ENCODE measurements at places on chromosomes 2 and 18.

- DNase-seq: no peak
Observed at GRCh38 chr2:108634011-108634410, 85.3 kb upstream of the RANBP2 start.

GRCh38 chr2:143901185-143901842, 618.6 kb downstream of the ZEB2 start:
- no peak for DNase-seq

DNA sequence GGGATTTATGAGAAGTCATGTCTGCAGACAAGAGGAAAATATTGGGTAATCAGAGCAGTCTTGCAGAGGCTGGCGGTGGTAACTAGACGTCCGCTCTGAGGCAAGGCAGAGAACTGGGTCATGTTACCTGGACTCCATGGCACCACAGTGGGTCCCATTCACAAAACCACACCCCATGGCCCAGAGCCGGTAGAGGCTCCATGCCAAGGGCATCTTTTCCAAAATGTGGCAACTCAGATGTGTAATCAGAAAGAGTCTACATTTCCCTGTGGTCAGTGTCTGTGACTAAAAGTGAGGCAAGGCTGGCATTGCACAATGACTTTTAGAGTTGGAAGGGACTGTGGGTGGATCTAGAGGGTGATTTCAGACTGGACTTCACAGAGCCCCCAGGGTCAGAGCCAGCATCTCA, 113.1 kb downstream of the MREG start:
- no peak for DNase-seq

GRCh38 chr2:196217116-196217515, 45.7 kb upstream of the STK17B start:
- no peak for DNase-seq

DNA sequence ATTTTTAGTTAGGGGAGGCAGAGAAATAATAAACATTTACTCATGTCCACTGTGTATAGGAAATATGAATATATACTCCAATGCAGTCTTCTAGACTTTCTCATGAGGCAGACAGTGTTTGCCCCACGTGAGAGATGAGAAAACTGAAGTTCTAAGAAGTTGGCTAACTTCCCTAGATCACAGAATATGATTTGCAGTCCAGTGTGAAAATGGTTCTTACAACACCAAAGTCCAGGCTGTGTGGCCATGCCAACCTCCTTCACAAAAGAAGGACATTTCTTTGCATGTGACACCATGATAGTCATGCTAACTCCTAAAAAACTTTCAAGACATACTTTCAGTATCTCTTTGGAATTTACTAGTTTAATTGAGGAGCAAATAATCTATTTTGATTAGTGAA, 143.7 kb downstream of the IRS1 start:
- DNase-seq: no peak

DNA sequence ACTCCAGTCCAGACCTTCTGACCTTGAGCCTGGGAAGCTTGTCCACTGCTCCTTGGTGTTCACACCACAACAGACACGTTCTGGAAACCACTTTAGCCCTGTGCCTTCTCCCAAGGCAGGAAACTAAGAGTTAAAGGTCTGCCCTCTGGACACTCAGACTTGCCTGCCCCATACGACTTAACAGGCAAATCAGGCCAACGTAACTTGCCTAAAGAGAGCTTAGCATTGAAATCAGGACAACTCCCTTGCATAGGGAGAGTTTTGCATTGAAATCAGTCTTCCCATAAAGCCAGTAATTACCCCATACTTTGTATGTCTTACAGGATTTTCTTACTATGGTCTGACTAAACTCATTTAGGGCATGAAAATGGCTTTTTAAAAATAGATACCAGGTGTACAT, 18.5 kb downstream of the NFE2L2 start:
- no peak for DNase-seq

DNA sequence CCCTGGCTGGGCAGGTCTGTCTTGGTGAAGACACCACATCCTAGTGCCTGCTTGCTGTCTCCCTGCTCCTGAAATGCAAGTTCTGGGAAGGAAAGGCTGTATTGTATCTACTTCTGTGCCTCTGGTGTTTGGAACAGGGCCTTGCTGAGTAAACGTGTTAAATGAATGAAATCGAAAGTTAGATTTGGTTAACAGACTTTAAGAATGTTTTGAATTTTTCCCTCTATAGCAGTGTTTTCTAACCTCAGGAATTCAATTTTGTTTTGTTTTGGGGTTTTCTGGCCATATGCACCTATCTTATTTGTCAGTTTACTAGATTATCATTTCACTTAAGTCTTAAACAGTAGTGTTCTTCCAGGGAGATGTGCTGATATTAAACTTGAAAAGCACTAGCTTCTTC, 20.7 kb downstream of the FARP2 start:
- DNase-seq: no peak

- no peak for DNase-seq
Observed at GRCh38 chr2:118807668-118808428, 39.6 kb downstream of the EN1 start.

DNA sequence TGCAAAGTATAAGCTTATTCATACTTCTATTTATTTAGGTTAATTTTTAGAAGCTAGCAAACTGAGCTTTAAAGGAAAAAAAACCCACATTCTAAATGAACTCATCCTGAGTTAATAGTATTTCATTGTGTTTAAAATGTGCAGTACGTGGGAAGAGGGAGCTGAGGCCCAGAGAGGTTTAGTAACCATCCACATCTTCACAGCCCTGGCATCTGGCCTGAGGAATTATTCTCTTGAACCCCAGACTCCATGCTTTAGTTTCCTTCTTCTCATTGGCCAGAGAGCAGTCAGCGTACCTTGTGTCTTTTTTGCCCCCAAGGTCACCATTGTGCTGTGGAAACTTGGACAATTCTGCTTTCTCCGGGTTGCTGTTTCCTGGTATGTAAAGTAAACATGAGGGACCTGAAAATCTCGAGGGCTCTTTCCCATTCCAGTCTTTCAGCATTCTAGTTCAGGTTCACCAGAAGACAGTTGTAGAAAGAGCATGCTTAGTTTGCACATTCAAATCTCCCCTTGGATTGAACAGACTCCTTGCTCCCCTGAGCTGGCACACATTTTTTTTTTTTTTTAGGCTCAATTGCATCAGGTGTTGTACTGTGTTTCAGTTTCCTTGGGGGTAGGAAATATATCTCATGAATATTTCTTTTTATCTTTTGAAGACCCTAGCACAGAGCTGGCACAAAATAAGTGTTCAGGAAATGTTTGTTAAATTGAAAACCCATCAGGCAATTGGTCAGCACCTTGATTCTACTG, 81.4 kb downstream of the MYCN start:
- DNase-seq: no peak

- peak; percentile 46 for DNase-seq
Observed at GRCh38 chr2:27431395-27431794, 3.0 kb downstream of the NRBP1 start.

DNA sequence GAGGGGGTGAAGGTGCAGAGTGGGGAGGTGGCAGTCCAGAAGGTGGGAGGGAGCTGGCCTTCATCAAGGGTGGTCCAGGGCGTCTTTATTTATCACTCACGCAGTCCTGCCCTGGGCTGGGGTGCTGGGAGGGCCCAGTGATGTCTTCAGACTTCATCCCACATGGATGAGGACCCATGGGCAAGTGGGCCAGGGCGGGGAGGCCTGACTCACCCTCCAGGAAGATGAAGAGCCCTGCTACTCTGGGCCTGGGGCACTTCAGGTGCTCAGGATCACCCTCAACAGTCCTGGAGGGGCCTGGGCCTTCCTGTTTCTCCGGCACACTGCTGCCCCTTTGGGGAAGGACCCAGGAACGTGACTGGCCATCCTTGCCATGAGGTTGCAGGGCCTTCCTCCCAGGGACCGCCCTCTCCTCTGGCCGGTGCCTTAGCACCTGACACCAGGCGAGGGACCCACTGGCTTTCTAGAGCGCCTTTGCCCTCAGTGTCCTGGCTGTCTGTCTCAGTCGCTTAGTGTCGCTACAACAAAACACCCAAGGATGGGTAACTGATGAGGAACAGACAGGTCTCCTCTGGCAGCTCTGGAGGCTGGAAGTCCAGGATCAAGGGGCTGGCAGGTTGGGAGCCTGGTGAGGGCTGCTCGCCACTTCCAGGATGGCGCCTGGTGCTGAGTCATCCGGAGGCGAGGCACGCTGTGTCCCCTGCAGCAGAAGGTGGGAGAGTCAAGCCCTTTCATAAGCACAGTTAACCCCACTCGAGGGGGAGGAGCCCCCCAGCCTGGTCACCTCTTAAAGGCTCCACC, 57.8 kb upstream of the HS6ST1 start:
- no peak for DNase-seq

- DNase-seq: no peak
Observed at GRCh38 chr18:35466815-35467623, 30.7 kb downstream of the INO80C start.

- no peak for DNase-seq
Observed at GRCh38 chr2:44825702-44826101, 115.8 kb upstream of the SIX3 start.

DNA sequence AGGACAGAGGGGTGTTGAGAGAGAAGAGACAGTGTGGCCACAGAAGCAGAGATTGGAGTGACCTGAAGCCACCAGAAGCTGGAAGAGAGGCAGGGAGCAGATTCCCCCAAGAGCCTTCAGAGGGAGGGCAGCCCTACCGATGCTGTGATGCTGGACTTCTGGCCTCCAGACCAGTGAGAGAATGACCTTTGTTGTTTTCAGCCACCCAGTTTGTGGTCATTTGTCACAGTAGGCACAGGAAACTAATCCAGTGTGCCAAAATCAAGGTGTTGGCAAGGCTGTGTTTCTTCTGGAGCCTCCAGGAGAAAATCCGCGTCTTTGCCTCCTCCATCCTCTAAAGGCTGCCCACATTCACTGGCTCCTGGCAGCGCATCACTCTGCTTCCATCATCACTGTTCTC, 15.4 kb downstream of the MAPRE3 start:
- DNase-seq: no peak

GRCh38 chr2:1798115-1798784, 53.9 kb upstream of the PXDN start:
- no peak for DNase-seq

GRCh38 chr2:72415241-72415661, 267.6 kb upstream of the CYP26B1 start:
- DNase-seq: no peak

GRCh38 chr2:16656784-16657391, 8.7 kb downstream of the CYRIA start:
- DNase-seq: no peak

DNA sequence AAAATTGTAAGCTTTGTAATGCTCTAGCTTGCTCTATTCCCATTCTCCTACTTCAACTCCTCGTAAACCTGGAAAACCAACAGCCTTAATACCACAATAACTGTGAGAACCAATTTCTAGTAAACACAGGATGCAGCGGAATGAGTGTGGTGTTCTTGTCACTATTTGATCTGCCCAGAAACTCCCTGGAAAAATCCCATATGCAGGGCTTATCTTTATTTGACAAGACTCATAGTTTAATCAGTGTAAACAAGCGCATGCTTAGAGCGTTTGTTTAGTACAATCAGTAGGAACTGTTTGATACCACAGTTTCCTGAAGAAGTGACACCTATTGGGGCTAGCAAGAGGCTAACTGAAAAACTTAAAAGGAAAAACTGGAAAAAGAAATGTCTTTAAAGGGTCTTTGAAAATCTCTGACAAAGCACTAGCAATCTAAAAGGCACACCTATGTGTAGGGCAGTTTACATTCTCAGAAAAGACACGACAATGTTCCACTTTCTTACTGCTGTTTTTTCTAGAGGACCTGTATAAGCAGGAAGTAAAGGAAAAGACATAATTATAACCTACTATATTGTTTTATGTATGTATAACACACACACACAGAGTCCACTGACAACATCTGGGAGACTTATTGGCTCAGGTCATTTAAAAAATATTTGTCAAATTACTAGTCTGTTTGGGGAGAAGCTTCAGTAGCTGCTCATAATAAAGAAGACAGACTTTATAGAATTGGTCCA, 241.4 kb upstream of the KLHL14 start:
- no peak for DNase-seq

DNA sequence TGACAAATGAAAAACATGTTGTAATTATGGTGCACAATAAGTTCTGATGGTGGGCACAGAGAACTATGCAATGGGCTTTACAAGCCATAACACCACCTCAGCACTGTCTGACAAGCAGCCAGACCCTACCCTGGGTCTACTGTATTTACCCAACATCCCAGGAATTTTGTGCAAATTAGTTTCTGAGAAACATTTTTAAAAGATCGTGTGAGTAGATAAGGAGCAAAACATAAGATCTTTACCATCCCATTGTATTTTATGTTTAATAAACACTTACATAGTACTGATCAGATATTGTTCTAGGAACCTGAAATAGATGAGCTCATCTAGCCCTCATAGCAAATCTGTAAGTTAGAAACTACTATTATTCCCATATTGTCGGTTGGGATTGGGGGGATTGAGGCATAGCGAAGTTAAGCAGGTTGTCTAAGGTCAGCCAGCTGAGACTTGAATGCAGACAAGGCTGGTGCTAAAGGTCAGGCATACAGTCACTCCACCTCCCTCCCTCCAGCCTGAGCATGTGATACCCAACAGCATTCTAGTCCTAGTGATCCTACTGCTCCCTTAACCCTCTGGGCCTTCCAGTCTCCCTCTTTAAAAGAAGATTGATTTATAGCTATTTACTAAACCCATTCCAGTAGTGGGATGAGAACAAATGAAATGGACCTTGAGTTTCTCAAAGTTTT, 67.4 kb upstream of the STAM2 start:
- DNase-seq: no peak

GRCh38 chr2:80748592-80748991, 444.0 kb upstream of the LRRTM1 start:
- DNase-seq: no peak

DNA sequence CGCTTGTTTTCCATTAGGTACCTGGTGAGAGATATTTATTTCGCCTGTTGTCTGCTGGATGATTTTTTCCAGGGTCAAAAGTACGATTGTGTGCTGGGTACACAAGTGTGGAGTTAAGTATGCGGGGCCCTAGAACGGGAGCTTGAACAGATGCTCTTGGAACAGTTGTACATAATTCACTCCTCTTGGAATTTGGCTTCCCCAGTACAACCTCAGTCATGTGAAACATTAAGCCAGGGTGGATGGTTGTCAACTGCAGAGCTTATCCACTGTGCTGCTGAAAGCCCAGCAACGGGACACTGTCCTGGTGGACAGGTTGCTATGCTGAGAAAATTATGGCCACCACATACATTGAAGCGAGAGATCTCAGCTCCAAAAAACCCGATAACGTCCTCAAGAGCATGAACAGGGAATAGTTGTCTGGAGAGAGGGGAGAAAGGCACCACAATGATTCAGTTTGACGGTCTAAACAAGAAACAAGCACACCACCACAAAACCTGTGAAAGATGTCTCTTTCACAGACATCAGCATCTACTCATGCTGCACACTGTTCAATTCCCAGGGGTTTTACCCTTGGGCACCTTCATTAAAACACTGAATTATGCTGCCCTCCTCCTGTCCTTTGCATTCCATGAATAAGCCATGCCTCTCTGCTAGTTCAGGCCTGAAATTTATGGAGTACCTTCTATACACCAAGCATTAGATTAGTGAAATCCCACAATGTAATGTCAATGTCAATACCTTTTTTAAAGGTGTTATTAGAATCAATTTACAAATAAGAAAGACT, 176.8 kb upstream of the TRIB2 start:
- no peak for DNase-seq

- DNase-seq: peak; percentile 56
Observed at GRCh38 chr18:44729631-44730101, 49.0 kb downstream of the SETBP1 start.

Measured in CD4-positive, alpha-beta T cell treated with Interleukin-12 subunit alpha and Interleukin-12 subunit beta, for 1 hour (primary cell).